ENCODE measurements at places on chromosomes 6 and 20.

DNA sequence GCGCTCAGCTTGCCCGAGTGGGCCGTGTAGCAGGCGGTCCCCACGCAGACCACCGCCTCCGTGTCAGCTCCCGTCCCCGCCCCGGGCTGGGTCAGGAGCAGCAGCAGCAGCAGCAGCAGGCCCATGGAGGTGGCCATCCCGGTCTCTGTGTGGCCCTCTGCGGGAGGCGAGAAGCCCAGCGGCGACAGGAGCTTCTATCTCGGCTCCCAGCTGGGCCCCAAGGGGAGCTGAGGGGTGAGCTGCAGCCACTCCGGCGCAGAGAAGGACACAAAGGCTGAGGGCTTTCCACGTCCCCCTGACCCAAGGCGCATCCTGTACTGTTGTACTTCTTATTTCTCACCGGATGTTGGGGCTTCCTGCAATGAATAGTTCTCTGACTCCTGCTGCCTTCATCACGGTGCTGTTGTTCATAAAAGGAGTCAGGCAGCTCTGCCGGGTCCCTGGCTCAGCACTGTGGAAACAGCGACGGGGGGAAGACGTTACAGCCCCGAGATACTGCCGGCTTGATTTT lies at the start of gene CD93:
Gene CD93 (minus strand): TSS at position 269 of the 511 bp plus-strand sequence. CDS start 132 bp downstream, at position 137.
- no peak for DNase-seq

DNA sequence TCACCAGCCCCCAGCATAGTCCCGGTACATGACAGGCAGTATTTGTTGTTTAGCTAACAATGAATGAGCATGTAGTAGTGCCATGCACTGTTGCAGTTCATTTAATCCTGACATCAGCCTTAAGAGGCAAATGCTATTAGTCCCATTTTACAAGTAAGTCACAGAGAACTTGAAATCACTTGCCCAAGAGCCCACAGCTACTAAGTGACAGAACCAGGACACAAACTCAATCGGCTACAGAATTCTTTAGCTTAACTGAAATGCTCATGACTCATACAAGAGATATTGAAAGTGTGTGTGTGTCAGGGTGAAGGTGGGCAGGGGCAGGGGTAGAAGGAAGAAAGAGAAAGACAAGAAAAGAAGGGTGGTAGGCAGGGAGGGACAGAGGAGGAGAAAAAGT lies 52.7 kb downstream of the UNC5CL start:
- no peak for DNase-seq

DNA sequence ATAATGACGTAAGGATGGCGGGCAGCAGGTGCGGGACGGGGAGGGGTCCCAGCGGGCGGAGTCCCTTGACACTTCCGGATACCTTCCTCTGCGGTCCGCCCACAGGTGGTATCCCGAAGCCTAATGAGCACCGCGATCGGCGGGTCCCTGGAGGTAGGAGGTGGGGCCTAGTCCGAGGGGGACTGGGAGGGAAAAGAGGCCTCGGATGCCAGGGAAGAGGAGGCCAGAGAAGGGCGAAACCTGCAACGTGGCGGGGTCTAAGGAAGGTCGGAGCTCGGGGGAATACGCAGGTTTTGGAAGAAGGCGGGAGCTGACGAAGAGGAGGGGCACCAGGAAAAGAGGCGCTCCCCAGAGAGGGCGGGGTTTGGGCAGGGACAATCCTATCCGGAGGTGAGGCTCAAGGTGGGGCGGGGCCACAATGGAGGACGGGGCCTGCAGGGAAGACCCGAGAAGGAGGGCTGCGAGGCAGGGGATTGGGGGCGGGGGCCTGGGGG lies 3.7 kb downstream of the PRSS16 start:
- DNase-seq: no peak

GRCh38 chr6:143528164-143528811 lies 16.8 kb upstream of the FUCA2 start:
- DNase-seq: no peak

DNA sequence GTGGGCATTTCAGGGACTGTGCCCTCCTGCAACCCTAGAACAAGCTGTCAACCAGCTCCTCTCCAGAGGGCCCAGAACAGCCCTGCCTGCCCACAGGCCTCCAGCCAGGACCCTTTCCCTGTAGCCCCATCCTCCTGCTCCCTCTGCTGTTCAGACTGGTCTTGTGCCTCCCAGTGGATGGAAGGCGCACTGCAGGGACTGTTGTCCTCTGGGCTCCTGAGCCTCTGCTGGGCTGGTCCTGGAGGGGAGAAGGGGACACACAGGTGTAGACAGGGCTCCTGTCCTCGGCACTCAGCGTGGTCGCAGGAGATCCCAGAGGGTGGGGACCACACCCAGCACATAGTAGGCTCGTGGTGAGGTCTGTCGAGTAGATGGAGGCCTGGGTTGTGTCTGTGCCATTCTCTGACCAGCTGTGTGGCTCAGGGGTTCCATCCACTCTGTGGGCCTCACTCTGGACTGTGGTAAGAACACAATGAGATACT lies 11.5 kb downstream of the ITPR3 start:
- DNase-seq: no peak

- DNase-seq: no peak
Observed at GRCh38 chr6:154125421-154125820, 86.4 kb downstream of the OPRM1 start.

GRCh38 chr20:43220612-43221011 lies 30.9 kb upstream of the PTPRT start:
- DNase-seq: no peak

- DNase-seq: no peak
Observed at GRCh38 chr6:147278891-147279290, 74.7 kb downstream of the STXBP5 start.

DNA sequence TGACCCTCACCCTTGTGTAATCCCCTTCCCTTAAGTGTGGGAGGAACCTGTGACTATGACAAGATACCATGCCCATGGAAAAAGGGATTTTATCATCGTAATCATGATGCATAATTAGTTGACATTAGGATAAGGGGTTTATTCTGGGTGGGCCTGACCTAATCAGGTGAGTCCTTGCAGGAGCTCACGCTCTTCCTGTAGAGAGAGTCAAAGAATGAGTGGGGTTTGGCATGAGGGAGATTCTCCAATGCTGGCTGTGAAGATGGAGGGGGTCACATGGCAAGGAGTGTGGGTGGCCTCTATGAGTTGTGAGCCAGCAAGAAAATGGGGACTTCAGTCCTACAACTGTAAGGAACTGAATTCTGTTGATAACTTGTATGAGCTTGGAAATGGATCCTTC lies 342.0 kb upstream of the TSHZ2 start:
- DNase-seq: no peak

DNA sequence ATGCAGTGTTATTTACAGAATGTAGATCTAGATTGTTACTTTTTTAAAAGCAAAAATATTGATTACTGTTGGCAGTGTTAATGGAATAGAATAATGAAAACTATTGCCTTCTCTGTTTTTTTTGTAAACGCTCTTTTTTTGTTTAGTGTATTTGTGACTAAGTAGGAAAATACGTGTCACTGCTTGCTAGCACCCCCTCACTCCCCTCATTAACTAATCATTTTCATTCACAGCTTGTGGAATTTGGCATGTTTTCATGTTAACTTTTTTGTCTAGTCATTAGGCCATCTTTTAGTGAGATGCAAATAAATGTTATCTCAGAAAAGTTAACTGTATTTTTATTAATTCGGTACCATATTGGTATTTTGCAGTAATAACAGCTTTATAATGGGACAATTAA lies 29.8 kb downstream of the ADGRG6 start:
- no peak for DNase-seq

DNA sequence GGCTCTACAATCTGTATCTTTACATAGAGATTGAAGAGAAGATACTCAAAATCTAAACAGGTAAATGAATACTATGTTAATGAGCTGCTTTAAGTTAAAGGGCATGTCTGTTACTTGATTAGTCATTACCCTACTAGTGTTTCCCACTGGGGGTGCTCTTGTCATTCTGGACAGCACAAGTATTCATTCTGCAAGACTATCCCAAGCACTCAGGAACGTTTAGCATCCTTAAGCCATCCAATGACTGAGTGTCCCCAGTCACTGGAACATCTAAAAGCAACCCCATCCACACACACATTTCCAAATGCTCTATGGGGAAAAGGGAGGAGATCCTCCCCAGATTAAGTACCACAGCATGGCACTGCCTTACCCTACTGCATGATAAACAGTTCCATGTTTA lies 25.7 kb downstream of the EZR start:
- no peak for DNase-seq

GRCh38 chr6:24149296-24149695 lies 23.3 kb downstream of the NRSN1 start:
- no peak for DNase-seq

DNA sequence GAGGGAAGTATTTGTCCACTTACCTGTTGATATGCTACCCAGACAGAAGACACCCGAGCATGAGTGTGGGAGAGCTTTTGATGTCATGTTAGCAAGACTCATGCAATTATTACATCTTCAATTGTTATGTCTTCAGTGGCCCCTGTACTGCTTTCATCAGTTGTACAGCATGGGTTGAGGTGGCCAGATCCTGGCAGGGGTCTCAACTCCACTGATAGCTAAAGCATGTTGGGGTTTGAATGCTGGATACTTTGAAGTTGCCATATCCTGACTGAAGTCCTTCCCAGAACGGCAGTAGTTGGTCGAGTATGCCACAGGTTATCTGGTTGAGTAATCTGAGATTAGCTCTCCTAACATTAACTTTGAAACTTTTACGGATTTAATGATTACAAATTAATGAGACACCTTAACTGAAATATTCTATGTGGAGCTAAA lies 46.7 kb downstream of the LRRN4 start:
- no peak for DNase-seq

- DNase-seq: no peak
Observed at GRCh38 chr20:23234311-23235078, 116.1 kb upstream of the NXT1 start.

DNA sequence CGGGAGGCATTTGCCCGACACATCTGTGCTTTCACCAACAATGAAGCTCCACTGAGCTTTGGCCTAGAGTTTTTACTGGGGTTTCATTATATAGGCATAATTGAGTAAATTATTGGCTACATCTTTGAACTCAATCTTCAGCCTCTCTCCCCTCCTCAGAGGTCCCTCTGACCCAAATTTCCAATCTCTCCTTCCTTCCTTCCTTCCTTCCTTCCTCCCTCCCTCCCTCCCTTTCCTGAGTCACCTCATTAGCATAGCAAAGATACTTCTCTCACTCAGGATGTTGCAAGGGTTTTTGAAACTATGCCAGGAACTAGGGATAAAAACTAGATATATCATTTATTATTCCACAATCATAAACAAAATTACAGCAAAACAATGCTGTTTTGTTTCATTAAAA lies 238.2 kb upstream of the PRND start:
- no peak for DNase-seq

- DNase-seq: peak; percentile 11
Observed at GRCh38 chr6:139482287-139482686, 107.8 kb upstream of the CITED2 start.

DNA sequence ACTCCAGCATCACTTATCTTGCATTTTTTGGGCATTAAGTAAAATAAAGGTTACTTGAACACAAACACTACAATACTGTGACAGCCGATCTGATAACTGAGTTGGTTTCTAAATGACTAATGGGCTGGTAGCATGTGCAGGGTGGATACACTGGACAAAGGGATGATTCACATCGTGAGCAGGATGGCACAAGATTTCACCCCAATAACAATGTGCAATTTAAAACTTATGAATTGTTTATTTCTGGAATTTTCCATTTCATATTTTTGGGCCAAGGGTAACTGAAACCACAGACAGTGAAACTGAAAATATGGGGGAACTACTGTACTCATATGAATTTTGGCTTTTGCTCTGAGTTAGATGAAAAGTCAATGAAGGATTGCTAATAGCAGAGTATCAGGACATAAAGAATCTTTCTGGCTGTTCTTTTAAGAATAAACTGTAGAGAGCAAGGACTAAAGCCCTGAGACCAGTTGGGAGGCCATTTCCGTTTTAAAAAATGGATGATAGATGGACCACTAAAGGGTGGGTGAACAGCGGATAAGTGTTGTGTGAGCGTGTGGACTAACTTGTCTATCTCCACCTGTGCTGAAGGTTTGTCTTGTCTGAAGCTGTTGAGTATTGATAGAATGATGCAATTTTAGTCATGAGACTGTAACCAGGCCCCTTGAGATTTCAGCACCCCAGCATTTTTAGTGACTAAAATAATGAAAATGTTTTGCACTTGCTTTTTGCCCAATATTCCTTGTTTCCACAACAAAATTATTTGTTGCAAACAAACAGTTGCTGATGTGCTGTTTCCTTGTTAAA lies 8.2 kb downstream of the SPINT3 start:
- DNase-seq: no peak

- no peak for DNase-seq
Observed at GRCh38 chr6:133827766-133828165, 61.1 kb upstream of the TCF21 start.

- DNase-seq: no peak
Observed at GRCh38 chr20:55173601-55174000, 698.2 kb downstream of the DOK5 start.

DNA sequence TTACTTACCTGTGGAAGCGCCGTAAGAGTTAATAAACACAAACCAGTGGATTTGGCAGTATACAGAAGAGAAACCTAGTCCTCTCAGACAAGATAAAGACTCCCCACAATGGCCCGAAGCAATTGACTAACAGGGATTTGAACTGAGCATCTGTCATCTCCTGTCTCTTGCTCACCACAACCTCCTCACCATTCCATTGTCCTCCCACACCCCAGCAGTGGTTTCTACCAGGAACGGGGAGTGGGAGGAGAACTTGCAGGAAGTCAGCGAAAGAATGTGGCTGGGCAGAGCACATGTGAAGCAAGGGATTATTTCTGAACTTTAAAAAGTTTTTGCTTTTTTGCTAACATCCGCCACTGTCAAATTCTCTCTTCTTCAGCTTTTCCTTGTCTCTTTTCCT lies 24.6 kb upstream of the TAAR1 start:
- DNase-seq: no peak

GRCh38 chr20:57568088-57568896 lies 7.4 kb downstream of the PCK1 start:
- DNase-seq: no peak

DNA sequence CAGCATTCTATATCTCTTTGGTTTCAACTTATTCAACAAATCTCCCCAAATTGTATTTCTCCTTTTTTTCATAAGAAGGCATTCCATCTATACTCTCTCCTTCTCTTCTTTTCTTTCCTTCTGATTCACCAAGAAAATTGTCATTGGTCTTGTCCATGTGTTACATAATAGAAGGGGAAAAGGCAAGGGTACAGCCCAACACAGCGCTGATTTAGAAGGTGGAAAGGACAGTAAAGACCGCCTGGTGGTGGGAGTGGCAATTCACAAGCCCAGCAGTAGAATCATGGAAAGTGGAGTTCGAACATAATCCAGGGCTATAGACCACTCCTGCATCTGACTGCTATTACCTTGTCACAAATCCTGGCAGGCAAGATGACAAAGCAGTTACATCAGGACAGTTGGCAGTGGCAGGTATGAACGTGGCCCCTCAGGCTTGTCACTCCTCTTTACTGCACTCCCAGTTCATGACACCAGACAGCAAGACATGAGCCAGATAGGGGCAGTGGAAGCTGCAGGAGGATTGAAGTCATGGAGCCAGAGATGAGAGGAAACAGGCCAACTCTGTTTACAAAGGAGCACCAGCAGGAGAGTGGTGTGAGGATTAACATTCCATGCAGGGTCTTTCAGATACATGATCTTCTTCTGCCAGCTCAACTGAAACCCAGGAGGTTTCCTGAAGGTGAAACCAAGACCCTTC lies 2.1 kb upstream of the TNFAIP3 start:
- DNase-seq: no peak

GRCh38 chr6:38942442-38942841 lies 106.1 kb upstream of the GLP1R start:
- DNase-seq: no peak
